ENCODE measurements at places on chromosomes 1 and 21. TPM values are rescaled to one million over a fixed set of nuclear protein-coding genes. Genes with fewer than 3 reads are reported as not detected.

GRCh38 chr1:87120779-87121178 is 206.3 kb downstream of the HS2ST1 start:
- DNase-seq: no peak
- no peaks in the 10 kb centered on the region for H3K36me3 ChIP-seq
- no peak overlapping the region for H3K4me3 ChIP-seq
- peaks cover 14% of the 10 kb centered on the region for H3K4me1 ChIP-seq
- H3K27ac ChIP-seq: no peak overlapping the region
- no peaks in the 10 kb centered on the region for H3K27me3 ChIP-seq

DNA sequence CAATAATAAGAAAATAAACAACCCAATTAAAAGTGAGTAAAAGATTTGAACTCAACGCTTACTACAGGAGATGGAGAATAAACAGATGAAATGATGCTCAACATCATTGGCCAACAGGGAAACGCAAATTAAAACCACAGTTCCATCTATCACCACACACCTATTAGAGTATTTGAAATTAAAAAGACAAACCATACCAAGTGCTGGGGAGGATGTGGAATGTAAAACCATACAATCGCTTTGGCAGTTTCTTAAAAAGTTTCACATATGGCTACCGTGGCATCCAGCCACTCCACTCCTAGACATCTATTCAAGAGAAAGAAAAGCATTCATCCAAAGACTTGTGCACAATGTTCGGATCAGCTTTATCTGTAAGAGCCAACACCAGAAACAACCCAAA is 1.3 kb upstream of the LRRC3 start:
- H3K27ac ChIP-seq: no peak overlapping the region
- no peaks in the 10 kb centered on the region for H3K4me1 ChIP-seq
- no peak overlapping the region for H3K4me3 ChIP-seq

DNA sequence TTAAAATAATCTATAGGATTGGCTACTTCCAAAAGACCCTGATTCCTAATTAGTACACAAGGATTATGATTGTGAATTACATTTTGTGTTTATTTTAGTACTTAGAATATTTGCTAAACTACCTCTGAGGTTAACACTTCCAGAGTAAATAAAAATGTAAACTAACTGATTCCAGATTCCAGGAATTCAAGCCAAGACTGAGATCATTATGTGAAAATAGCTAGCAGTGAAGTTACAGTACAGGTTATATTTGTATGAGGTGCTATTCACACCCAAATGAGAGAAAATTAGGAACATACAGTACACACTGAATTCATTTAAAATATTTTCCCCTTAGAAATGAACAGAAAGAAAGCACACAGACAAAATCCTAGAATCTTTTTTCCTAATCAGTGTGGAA is 28.8 kb downstream of the TTLL7 start:
- no peak overlapping the region for H3K4me3 ChIP-seq
- no peaks in the 10 kb centered on the region for H3K4me1 ChIP-seq
- no peak overlapping the region for H3K27ac ChIP-seq
- no peak for DNase-seq

- no peak for DNase-seq
- no peaks in the 10 kb centered on the region for H3K27me3 ChIP-seq
- H3K4me1 ChIP-seq: no peaks in the 10 kb centered on the region
- no peak overlapping the region for H3K27ac ChIP-seq
- H3K4me3 ChIP-seq: no peak overlapping the region
- H3K36me3 ChIP-seq: no peaks in the 10 kb centered on the region
Measured at GRCh38 chr21:45948576-45949141, 32.9 kb upstream of the COL6A1 start.

SYT11 gene
- 12.4 TPM for polyA plus RNA-seq

KCNH1 gene
- polyA plus RNA-seq: not detected

SLFNL1 gene
- polyA plus RNA-seq: 0.55 TPM
